ENCODE measurements at places on chromosomes 11 and 22. TPM values are rescaled to one million over a fixed set of nuclear protein-coding genes. Genes with fewer than 3 reads are reported as not detected.

B4GALNT4 gene
- 27.5 TPM for polyA plus RNA-seq

DNA sequence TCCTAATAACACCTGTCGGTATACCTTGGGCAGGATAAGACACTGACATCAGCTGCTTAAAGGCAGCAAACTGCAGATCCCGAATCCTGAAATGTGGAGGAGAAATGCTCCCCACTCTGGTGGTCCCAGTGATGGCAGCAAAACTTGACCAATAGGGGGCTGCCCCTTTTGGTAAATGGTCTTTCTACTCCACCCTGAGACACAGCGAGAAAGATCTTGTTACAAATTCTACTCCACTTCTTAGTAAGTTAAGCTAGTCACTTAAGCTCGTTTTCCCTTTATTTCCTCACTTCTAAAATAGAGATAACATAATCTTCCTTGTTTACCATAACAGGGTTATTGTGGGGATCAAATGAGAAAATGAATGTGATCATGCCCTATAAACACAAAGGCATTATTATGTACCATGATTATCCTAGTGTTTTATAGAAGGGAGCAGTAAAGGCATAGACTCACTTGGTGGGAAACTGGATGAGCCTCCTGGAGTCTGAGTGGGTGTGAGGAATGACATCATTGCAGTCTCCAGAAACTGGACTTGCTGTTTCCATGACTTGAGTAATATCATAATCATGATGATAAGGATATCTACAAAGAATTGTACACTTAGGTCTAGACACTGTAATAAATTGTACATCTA, 50.9 kb downstream of the ENDOD1 start:
- no peak for DNase-seq

DNA sequence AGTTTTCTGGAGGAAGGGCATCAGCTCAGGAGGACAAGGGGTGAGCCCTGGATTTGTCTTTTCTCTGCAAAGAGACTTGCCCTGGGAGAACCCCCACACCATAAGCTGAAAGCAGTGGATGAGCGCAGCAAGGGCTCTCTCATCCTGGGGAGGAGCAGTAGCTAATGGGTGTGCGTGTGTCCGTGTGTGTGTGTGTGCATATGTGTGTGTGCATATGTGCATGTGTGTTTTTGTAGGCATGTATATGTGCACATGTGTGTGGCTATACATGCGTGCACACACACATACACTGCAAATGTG, 45.3 kb downstream of the SMIM38 start:
- DNase-seq, result no peak

GRCh38 chr11:14342906-14343305, 16.1 kb downstream of the RRAS2 start:
- DNase-seq, result no peak

DNA sequence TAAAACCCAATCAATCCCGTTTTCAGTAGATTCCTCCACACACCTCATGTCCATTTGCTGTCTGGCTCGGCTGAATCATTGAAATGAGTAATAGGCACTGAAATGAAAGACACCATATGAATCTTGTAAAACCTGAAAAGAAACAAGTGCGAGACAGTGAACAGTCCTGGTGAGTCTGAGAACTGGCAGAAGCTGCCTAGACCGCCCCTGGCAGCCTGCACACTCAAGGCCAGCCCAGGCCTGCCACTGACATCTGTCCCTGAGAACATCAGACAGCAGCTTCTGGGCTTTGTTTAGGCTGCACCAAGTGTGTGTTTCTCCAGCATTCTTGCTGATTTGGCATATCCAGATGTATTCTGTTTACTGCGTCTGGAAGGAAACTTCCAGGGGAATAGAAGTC, 44.8 kb downstream of the ENDOD1 start:
- DNase-seq, result no peak
